ENCODE measurements at places on chromosomes 7 and 10.

- DNase-seq, result no peak
Measured at GRCh38 chr10:77504873-77505257, 132.7 kb downstream of the KCNMA1 start.

DNA sequence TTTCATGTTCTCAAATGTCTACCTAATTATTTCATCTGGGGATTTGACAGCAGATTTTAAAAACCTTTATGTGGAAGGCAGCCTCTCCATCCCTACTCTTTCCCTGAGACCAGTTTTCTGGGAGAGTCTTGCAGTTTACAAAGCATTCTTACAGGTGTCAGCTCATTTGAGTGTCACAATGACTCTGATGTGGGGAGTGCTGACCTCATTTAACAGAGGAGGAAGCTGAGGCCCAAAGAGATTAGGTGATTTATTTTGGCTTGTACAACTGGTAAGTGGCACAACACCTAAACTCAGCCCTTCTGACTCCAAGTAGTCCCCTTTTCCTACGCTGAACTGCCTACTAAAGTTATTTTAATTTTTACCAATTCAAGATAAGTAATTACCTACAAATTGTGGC lies 33.3 kb upstream of the MAT1A start:
- DNase-seq, result no peak

GRCh38 chr10:113125612-113126011 lies 175.6 kb downstream of the TCF7L2 start:
- DNase-seq, result no peak

DNA sequence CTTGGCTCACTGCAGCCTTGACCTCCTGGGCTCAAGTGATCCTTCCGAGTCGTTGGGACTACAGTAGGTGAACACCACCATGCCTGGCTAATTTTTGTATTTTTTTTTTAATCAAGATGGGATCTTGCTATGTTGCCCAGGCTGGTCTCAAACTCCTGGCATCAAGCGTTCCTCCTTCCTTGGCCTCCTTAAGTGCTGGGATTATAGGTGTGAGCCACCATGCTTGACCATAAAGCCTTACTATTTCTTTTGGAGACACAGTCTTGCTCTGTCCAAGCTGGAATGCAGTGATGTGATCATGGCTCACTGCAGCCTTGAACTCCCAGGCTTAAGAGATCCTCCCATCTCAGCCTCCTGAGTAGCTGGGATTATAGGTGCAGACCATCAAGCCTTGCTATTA lies 12.6 kb downstream of the TFAM start:
- DNase-seq, result no peak

- DNase-seq, result no peak
Measured at GRCh38 chr10:46291817-46292572, 5.2 kb downstream of the ANTXRL start.

DNA sequence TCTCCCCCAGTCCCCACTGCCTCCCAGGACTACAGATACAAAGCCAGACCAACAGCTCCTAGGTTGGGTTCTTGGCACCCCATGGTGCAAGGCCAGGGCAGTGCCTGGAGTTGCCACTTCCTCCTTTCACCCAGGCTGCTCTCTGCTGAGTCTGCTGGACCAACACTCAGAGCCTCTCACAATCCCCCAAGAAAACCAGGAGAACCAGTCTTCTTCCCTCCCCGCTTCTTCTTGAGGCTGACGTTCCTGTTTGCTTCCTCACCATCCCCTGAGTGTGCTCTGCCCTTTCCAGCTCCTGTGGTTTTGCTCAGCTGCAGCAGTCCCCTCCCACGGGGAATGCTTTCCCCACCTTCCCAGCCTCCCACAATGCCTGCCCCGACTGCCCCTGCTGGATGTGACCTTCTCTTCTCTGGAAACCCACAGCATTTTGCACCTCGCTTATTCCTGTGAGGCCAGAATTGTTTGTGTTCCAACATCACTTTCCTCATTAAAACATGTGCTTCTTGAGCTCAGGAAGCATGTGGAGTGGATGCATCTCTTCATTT lies 89.9 kb downstream of the GOLGA7B start:
- no peak for DNase-seq

DNA sequence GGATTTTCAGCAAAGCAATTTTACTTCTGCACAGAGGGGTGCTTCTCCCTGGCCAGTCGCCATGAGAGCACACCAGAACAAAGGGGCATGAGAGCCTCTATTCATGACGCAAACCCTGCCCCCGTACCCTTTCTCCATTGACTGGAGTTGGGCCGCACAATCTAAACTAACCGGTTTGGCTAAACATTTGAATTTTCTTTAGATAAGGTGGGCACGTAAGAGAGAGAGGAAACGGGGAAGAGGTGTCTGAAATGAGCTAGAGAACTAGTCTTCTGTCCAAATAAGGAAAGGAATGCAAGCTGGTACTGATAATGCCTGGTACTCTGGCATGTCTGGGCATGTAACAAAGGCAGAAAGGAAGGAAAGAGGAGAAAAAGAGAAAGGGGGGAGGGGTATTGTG lies 13.2 kb upstream of the SCIN start:
- no peak for DNase-seq

DNA sequence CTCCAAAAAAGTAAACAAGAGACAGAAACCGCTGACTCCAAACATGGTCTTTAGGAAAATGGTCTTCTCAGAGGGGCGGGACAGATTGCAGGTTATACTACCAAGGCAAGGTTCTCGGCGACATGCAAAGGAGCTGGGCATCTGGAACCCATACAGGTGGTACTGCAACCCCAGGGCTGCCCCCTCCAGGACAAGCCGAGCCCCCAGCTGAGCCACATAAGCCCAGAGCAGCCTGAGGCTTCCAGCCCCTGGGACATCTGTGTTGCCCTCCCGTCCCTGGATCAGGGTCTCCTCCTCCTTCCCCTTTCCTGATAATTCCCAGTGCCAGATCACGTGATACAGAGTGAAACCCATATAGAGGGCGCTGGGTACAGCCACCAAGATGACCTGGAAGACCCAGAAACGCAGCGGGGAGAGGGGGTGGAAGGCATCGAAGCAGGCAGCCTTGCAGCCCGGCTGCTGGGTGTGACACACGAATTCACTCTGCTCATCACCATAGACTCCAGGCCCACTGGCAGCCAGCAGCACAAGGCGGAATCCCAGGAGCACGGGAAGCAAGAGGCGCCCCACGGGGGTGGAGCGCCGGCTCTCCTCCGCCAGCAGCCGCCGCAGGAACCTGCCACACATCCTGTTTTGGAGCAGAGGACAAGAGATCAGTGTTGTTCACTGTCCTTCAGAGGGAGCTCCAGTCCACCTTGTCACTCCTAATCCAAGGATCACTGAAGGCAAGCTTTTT lies at the start of gene GJC3:
TSS of gene GJC3 (minus strand) at position 627 of the 736 bp plus-strand sequence. CDS start at position 627, 0 bp downstream.
- DNase-seq, result no peak

GRCh38 chr10:92479547-92479946 lies 94.3 kb downstream of the IDE start:
- DNase-seq, result no peak

DNA sequence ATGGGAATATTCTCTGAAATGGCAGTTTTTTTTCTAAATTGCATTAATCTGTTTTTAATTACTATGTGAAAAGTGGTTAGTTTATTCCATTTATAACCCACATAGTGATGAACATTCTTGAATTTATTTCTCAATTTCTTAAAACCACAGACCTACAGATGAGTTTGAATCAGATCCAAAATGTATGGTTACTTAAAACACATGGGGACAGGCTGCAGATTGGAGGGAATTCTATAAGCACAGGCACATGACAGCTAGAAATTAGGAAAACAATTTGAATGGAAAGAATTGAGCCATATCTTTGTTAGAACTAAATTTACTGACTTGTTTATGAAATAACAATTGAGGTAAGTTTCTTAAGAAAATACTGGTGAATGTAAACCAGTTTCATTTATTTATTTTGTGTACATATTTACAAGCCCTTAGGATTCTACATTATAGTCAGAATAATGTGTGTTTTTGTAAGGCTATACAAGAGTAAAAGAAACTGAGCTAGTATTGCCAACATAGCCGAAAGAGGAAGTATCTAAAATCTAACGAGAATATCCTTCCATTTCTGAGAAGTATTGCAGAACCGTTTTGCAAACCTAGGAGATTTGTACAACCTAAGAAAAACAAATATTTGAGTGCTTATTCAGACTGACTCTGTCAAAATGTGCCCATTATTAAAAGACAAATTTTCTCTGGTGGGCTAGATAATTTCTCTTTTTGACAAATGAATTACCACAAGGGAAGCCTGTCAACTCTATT lies 434.3 kb upstream of the SEMA3D start:
- DNase-seq, result no peak

DNA sequence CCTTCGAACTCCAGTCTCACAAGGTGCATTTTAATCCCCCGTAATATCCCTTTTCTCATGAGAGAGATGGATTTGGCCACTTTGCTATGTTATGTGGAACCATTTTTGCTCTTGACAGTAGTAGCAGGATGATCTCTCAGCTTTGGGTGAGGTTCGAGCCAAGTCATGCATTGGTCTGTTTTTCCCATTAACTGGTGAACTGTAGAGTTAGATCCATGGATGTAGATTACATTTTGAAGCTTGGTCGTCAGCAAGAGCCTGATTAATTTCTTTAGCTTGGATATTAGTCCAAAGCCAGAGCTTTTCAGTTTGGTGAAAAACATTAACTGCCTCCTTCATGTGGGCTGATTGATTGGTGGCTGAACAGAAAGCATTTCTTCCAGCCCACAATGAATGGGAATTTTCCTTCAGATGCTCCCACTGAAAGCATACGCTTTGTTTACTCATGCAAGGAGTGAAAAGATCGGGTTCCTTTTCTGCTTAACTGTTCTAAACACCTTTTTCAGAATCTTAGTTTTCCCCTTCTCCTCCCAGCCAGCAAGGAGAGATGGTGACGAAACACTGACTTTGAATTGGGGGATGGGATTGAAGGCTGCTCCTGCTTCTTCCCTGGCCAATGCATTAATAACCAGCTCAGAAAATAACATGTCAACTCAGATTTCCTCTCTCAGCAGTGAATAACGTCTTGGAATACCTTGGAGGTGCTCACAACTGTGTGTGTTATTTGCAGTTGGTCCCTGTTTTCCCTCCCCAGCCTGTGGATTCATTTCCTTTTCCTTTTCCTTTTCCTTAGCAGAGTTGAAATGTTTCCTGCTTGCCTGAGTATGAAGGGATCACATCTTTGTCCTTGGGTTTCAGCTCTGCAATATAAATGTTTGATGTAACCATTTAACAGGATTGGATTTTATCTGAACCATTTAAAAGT lies 351.8 kb upstream of the FZD8 start:
- DNase-seq, result no peak

GRCh38 chr7:134313543-134313942 lies 3.2 kb downstream of the SLC35B4 start:
- no peak for DNase-seq

- no peak for DNase-seq
Measured at GRCh38 chr7:1569016-1569415, 816 bp downstream of the PSMG3 start.

GRCh38 chr10:24556750-24557742 lies 166.6 kb downstream of the ARHGAP21 start:
- DNase-seq, result no peak

DNA sequence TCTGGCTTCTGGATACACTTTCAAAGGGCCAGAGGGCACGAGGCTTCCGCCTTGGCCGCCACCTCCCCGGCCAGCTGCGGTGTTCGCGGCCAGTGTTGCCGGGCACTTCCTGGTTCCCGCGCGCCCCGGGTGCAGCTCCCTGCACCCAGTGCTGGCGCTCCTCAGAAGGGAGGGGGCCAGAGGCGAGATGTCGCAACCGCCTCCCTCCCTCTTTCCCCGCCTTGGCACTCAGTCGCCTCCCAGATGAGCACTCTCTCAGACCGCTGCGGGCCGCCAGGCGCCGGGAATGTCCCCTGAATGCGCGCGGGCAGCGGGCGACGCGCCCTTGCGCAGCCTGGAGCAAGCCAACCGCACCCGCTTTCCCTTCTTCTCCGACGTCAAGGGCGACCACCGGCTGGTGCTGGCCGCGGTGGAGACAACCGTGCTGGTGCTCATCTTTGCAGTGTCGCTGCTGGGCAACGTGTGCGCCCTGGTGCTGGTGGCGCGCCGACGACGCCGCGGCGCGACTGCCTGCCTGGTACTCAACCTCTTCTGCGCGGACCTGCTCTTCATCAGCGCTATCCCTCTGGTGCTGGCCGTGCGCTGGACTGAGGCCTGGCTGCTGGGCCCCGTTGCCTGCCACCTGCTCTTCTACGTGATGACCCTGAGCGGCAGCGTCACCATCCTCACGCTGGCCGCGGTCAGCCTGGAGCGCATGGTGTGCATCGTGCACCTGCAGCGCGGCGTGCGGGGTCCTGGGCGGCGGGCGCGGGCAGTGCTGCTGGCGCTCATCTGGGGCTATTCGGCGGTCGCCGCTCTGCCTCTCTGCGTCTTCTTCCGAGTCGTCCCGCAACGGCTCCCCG lies at the start of gene FFAR4:
TSS of gene FFAR4 (plus strand) at position 231 of the 842 bp plus-strand sequence. CDS start at position 287, 56 bp downstream.
- no peak for DNase-seq

- DNase-seq, result no peak
Measured at GRCh38 chr7:138477081-138477578, 17.1 kb downstream of the TRIM24 start.

GRCh38 chr10:95356-96115 lies 39.7 kb upstream of the ZMYND11 start:
- no peak for DNase-seq

- no peak for DNase-seq
Measured at GRCh38 chr10:86163522-86164173, 202.9 kb downstream of the GRID1 start.

GRCh38 chr7:311131-311680 lies 21.2 kb downstream of the FOXL3 start:
- no peak for DNase-seq

GRCh38 chr10:77299320-77299719 lies 338.3 kb downstream of the KCNMA1 start:
- no peak for DNase-seq

- DNase-seq, result no peak
Measured at GRCh38 chr10:61179771-61180170, 235.8 kb upstream of the RHOBTB1 start.

DNA sequence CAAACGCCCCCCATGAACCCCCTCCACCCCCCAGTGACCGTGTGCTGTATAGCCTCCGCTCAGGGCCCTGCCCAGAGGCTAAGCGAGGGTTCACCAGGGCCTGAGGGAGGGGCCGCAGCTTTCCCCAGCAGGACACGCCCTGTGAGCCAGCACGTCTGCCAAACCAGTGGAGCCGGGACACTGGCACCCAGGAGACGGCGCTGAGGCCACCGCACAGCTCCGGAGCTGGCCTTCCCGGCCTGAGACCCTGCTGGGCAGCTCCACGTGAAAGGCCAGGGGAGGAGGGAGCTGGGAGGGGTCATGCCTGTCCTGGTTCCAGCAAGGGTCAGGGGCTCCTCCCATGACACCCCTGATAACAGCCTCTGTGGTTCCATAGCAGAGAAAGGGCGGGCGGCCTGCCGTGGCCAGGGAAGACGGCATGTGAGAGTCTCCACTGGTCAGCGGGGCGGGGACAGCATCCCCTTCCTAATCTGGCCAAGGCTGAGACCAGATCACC lies 278.3 kb downstream of the ELFN1 start:
- no peak for DNase-seq

Data from stimulated activated CD8-positive, alpha-beta memory T cell treated with anti-CD3 and anti-CD28 coated beads, Interleukin-4, amount 100 ng/mL, for 1 hour (primary cell).